ENCODE measurements at places on chromosomes 2 and 18.
A peak's percentile ranks its signal among the peaks of the same experiment; 100 is the strongest.

DNA sequence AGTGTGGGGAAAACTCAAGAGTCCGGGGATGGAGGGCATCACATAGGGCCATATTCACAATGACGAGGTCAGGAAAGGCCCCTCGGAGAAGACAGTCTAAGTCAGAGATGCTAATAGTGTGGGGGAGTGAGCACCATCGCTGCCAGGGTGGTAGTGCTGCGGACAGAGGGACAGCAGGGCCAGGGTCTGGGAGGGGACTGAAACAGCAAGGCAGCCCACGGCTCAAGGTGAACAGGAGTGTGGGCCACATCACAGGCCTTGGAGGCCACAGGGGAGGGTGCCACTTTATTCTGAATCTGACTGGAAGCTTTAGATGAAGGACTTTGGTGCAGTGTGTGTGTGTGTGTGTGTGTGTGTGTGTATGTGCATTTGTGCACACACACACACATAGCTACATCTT, 130.9 kb upstream of the GLI2 start:
- no peak for DNase-seq

- DNase-seq, result no peak
These were observed 257.6 kb downstream of the ANKRD30B start for GRCh38 chr18:15005313-15006130.

DNA sequence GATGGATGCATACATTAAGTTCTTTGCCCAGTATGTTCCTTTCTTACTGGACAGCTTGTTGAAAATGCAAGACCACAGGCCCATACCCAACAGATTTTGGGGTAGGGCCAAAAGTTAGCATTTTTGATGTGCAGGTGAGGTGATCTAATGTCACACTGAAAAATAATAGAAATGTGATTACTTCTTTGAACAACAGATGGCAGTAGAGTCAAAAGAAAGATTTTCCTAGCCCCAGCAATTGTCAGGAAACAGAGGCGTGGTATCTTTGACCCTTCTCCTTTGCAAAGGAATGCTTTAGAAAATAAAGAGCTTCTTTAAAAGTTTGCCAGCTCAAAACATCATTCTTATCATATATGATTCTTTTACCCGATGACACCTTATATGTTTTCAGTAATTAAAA, 343.6 kb upstream of the SYT4 start:
- DNase-seq, result no peak

GRCh38 chr2:234795272-234795920, 156.4 kb upstream of the SH3BP4 start:
- DNase-seq, result no peak

GRCh38 chr2:128622955-128623620, 304.4 kb upstream of the HS6ST1 start:
- no peak for DNase-seq

GRCh38 chr2:3001615-3002560, 375.7 kb downstream of the EIPR1 start:
- no peak for DNase-seq

DNA sequence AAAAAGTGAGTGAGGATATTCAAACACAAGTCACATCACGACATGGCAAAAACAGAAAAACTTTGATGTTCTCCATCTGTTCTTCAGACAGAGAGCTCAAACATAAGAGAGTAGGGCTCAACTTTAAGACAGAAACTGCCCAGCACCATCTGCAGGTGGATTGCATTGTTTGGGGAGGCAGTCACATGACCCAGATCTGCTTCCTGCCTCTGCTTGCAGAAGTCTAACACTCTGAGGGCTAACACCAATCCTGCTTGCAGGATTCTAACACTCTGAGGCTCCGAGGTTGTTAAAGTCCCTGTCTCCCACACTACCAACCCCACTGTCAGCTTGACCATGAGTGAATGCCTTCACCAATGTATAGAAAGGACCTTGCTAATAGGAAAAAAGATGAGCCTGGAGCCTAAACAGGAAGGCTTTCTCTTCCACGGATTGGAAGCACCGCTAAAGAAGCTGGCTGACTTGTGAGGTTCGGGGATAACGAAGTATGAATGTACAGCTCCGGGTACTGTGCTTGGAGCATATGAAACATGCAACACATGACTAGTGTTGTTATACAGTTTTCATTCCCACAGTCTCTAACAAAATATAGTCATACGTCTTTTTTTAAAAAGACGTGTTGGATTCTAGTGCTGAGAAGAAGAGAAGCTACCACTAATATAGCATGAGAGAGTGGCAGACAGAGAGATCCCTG, 176.6 kb upstream of the CREB1 start:
- no peak for DNase-seq

DNA sequence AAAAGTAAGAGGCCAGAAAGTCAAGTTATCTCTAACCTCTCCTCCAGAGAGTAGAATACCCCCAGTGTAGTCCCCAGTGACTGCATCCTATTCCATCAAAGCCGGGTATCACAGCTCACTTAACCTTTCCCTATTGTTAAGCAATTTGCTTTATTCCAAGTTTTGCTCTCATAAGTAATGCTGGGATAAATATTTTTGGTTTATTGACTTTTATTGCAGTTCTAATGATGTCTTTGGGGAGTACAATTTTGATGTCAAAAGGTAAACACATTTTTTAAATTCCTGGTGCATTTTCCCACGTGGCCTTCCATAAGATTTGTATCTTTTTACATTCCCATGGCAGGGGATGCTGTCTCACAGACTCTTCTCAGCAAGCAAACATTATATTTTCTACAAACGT, 43.3 kb downstream of the CMPK2 start:
- no peak for DNase-seq

- no peak for DNase-seq
These were observed 424.2 kb downstream of the TGIF1 start for GRCh38 chr18:3874125-3874524.

GRCh38 chr2:1972422-1972821, 228.1 kb upstream of the PXDN start:
- DNase-seq, result no peak

- no peak for DNase-seq
These were observed 42.9 kb upstream of the SNED1 start for GRCh38 chr2:240955306-240956170.

- peak; percentile 97 for DNase-seq
These were observed 20.4 kb downstream of the TMSB10 start for GRCh38 chr2:84925724-84926376.

DNA sequence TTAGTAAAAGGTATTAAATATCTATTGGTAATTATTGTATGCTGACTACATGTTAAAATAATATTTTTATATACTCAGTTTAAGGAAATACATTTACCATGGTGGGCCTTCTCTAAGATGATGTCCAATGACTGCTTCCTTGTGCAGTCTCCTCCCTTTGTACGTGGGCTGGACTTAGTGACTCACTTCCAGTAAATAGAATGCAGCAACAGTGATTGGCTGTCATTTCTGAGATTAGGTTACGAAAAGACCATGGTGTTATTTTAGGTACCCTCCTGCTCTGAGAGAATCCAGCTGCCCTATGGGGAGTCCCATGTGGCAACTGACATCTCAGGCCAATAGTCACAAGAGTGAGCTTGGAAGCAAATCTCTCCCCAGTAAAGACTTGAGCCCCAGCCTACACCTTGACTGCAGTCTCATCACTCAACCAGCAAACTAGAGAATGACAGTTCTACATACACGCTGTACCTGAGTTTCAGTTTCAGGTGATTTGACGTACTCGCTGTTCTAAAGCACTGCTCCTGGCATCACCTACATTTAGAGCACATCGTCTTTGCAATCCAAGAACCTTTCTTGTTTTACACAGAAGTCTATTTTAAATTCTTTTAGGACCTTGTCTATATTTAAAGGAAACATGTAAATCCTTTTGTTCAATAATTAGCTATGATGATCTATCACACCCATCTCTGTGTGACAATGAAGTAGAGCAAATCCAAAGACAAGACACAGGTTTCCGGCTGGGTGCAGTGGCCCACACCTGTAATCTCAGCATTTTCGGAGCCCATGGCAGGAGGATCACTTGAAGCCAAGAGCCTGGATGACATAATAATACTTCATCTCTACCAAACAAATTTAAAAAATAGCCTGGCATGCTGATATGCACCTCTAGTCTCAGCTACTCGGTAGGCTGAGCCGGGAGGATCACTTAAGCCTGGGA, 87.2 kb downstream of the COBLL1 start:
- no peak for DNase-seq

GRCh38 chr2:217975626-217976025, 27.2 kb downstream of the TNS1 start:
- DNase-seq, result no peak

GRCh38 chr2:55148269-55148668, 83.8 kb downstream of the CLHC1 start:
- no peak for DNase-seq

- DNase-seq, result no peak
These were observed 23.0 kb downstream of the ERMN start for GRCh38 chr2:157302492-157303099.

DNA sequence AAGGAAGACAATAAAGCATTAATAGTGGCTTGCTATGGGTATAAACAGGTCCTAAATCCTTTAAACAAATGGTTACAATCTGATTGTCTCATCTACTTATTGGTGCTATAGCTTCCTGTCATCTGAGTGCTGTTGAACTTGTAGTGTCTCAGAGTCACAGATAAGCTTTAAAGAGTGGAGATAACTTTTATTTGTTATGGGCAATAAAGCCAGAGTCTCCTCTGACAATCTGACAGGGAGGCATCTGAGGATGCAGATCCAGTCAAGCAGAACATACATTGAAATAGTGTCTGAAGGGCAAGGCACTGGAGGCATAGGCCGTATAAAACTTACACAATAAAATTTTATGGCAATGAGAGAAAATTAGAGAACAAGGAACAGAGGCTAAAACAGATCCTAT, 1132.4 kb upstream of the CDH2 start:
- DNase-seq, result no peak

DNA sequence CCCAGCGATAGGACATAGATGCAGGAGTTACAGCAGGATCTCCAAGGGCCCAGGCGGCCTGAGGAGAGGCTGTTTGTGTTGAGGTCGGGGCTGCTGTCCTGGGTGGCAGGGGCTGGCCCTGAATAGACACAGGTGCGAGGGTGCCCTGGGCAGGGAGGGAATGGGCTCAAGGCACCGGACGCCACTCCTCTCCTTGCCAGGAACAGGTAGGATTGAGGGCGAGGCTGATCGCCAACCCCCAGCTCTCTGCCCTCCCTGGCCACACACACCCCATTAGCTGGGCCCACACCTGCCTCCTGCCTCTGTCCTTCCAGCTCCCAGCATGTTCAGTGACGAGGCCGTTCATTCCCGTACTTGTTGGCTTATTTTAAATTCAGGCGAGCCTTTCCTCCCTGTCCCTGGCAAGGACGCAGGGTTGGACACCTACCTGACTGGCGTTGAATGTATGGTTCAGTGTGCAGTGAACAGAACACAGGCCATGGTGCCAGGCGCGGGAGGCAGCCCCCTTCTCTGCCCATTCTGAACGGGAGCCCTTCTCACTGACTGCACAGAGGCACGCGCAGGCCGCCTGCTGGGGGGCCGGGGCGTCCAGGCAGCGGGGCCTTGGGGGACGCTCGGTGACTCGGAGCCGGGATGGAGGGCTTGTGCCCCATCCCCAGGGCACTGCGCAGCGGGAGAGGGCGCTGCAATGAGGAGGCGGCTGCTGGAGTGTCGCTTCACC, 41.3 kb upstream of the SNED1 start:
- DNase-seq, result no peak

DNA sequence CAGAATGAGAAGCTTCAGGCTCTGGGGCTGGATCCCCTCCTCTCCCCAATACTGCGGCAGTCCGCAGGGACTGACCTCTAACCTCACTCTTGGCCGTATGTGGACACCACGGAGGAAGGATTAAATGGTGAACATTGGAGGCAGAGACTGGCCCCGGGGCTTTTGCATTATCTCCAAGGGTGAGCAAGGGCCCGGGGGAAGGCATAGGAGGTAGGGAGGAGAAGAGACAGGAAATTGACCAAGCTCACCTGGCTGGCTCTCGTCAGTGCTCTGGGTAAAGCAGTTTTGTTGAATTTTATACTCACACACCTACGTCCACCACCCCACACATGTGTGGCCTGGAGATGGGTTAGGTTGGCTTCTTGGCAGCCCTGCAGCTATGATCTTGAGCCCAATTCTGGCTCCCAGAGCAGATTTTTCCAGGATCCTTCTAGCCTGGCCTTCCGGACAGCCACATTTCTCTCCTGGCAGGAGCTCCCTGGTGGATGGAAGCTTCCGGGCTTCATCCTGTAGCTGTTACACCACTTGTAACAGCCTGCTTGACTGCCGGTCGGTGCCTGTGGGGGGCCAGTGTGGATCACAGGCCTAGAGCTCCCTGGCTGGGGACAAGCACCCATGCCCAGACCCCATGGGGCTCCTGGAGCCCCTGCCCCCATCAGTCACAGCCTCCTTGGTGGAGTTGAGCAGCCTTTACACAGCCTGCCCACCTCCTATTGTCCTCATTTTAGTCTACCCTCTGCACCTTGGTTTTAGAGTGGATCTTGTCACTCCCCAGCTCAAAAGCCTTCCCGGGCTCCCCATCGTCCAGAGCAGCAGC, 7.6 kb downstream of the ITM2C start:
- DNase-seq, result no peak

- DNase-seq, result no peak
These were observed 43.4 kb upstream of the ANKRD62 start for GRCh38 chr18:12049978-12050811.

DNA sequence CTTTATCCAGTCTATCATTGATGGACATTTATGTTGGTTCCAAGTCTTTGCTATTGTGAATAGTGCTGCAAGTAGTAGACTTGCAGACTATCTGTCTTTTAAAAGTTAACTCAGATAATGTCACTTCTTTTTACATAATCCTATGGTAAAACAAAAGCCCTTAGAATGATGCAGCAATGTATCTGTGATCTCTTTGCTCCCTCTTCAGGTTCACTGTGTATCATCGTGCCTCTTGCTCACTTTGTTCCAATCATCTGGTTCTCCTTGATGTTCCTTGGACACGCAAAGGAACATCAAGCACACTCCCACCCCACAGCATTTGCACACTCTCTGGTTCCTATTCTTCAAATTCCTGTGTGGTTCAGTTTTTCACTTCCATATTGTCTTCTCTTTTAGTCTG, 472.5 kb upstream of the ZNF804A start:
- DNase-seq, result no peak

- no peak for DNase-seq
These were observed 1004.5 kb downstream of the SOCS6 start for GRCh38 chr18:71293322-71293721.

GRCh38 chr18:79558196-79558932, 121.2 kb upstream of the CTDP1 start:
- no peak for DNase-seq

DNA sequence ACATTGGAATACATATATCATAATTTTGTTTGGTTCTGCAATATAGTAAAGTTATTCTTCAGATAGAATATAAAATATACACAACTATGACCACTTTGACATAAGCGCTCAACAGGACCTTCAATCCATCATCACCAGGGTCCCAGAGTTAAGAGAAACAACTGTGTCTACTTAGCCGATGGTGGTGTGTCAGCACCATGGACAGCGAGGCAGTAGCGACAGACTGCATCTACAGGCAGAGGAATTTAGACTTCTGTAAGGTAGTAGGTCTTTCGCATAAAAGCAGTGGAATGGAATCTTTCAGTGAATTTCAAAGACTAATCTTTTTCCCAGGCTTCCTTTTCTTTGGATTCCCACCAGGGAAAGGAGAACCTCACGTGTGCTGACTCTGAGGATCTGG, 20.5 kb upstream of the LRPPRC start:
- DNase-seq, result no peak

GRCh38 chr2:164910101-164910899, 45.0 kb downstream of the SLC38A11 start:
- no peak for DNase-seq

All from stimulated activated CD8-positive, alpha-beta memory T cell treated with anti-CD3 and anti-CD28 coated beads, Interleukin-7, amount 100 ng/mL, for 24 hours (primary cell).